ENCODE measurements at places on chromosomes 3 and 15. TPM values are rescaled to one million over a fixed set of nuclear protein-coding genes. Genes with fewer than 3 reads are reported as not detected.

- no peak for DNase-seq
Observed at GRCh38 chr3:58317811-58318210, 11.5 kb downstream of the HTD2 start.

DNA sequence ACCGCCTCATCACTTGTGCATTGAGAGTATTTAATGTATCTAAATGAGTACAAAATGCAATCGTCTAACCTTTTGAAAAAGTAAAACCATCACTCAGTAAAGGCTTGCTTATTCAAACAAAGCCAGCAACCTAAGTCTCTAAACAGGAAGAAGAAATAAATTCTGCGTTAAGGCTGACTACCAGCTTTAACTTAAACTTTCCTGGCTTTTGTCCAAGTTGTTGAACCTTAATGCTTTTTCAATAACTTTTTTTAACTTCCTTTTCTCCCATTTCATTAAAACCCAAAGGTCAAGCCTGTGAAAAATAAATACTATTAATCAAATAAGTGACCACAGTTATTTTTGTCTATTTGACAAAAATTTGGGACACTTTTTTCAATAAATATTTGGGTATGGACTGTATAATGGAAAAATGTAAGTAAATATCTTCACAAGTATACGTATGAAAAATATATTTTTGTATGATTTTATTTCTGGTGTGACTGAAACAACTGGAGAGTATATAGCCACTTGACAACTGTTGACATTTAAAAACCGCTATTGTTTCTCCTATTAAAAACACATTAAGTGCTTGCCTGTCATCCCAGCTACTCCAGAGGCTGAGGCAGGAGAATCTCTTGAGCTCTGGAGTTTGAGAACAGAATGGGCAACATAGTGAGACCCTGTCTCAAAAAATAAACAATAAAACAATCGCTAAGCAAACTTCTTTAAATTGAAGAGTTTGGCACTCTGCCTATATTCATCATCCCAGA lies 2.9 kb downstream of the KLHL24 start:
- no peak for DNase-seq

DNA sequence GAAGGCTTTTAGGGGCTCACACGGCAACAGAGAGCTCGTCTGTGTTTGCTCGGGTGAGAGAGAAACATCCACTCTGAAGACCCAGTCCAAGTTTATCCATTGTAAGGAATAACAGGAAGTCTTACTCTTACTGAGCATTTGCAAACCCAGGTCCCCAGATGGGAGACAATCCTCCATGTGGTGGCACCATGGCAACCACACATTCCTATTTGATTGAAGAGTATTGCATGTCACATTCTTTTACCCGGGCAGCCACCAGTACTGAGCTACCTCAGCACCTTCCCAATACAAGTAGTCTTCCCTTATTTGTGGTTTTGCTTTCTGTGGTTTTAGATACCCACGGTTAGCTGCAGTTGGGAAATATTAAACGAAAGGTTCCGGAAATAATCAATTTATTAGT lies 302.9 kb upstream of the RASGRP1 start:
- no peak for DNase-seq

DNA sequence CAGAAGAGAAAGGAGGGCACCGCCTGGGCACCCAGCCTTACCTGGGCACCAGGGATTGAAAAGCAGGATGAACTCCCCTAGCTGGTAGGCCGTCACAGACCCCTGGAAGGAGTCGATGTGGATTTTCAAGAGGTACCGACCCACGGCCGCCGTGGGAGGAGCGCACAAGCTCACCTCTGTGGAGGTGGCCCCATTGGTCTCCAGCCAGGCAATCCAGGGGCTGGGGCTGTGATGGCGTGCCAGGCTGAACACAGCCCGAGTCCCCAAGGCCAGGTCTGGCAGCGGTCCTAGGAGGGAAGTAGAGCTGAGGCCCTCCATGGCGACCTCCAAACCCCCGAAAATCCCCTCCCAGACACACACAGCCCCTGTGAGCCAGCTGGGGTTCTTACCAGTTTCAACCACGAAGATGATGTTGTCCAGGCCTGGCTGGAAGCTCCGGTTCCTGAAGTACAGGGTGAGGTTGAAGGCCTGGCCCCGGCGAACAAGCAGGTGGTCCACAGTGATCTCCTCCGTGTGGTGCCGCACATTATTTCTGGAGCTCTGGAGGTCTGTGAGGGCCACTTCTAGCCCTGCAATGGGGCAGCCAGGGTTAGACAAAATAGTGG lies 6.6 kb downstream of the TGM5 start:
- DNase-seq, result no peak

- no peak for DNase-seq
Observed at GRCh38 chr15:46892621-46893160, 824.6 kb upstream of the SEMA6D start.

DNA sequence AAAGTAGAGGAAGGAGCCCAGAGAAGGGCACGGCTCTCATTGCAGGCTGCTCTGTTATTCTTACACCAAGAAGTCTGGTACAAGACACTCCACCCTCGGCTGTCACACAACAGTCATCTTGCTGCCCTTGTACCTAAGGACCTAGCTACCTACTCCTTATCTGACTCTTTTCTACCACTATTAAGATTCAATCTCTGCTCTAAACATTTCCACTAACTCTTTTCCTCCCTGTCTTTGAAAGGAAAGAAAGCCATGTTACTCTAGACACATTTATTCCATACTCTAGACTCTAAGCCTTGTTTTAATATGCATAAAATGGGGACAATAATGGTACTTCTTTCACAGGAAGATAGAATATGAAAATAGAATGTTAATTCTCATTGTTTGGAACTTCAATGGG lies 73.3 kb upstream of the C3orf49 start:
- no peak for DNase-seq

DNA sequence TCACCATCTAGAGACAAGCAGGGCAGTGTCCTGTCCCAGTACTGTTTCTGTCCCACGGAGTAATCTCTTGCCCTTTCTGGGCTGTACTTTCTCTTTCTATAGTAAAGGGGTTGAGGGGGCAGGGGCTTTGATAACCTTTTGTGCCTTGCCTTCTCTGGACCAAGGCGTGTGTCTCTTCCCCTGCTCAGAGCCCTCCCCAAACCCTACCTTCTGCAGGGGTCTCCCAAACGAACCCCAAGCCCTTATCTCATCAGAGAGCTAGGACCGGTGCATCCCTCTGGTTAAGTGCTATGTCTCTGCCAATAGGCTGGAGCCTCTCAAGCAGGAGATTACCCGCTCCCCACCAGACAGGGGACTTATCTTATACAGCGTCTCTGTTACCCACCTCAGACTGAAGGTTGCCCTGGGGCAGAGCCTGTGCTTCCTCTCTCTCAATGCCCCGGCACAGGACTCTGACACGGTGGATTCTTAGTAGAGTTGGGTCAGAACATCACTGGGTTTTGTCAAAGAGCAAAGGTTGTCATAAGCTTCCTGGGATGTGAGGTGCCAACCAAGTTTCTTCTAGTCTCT lies 2.9 kb downstream of the PLEKHO2 start:
- DNase-seq, result no peak

DNA sequence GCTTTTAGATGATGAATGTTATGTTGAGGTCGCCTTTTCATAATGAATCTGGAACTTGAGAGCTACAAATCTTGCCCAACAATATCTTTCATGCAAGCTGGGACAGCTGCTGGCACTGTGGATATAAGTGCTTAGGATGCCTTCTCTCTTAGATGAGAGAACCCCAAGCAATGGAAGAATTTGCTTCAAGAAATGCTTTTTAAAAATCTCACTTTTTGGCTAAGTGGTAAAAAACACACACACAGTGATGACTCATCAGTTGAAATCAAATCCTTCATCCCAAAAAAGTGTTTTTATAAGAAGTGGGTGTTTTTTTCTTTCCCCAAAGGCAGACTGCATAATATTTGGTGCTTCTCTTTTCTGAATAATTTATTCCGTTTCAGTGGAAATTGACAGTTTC lies 38.4 kb upstream of the GALNT15 start:
- DNase-seq, result no peak

Gene CHSY1
- 17.5 TPM for total RNA-seq

Gene CCR1
- total RNA-seq, result 3.2 TPM

DNA sequence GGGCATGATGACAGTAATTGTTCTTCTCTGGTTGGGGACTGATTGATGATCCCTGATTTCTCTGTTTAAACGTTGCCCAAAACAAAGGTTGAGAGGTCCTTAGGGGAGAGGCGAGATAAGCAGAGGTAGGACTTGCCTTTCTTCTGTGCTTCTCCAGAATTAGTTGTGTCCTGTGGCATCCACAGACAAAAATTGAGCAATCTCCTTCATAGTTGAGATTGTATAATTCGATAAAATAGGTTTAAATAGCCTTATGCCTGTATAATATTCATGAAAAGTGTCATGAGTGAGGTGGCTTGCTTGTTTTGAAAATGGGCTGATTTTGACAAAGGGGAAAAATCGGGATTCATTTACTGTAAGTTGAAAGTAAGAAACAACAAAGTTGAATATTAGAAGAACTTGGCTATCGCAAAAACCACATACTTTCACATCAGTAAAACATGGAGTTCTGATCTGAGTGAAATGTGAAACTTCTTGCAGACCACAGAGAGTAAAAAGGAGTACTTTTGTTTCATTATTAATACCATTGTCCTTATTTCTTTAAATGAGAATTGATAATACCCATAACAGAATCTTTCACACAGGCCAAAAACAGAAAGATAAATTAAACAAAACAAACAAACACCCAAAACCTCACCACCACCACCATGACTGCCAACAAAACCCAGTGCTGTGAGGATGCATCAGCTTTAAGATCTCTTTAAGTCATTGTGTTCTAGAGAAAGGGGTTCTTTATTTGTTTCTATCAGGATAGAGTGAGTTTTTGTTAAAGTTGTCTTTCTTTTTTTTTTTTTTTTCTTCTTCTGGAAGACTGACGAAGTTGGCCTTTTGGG lies 155.7 kb downstream of the LPP start:
- no peak for DNase-seq

Gene BFSP2
- not detected for total RNA-seq

DNA sequence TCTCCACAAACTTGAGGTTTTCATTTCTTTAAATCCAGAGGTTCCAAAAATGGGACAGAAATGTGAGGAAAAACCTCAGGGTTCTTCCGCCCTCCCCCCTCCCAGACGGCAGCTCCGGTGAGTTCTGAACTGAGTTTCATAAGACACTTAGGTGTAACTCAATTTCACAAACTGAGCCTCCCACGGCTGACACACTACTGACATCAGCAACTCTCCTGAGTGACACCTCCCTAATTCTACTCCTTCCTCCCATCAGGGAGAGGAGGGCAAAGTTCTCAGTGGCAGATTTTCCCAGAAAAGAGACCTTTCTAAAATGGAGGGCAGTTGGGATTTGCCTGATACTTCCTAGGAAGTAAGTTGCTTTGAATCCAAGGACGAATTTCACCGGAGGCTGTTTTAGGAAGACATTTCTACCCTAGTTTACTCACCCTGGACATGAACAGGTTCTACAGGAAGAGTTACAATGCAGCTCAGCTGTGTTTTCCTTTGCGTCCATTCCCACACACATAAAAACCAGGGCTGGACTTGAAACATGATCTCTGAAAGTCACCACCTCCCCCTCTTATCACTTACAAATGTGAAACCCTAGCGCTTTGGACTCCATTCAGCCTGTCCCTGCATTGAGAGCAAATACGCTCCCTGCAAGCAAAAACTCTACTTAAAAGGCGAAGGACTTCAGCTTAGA lies 78.1 kb upstream of the LMOD3 start:
- DNase-seq, result no peak

- DNase-seq, result no peak
Observed at GRCh38 chr3:12759693-12760565, 870 bp upstream of the TMEM40 start.

Gene PPP1R14D
- not detected for total RNA-seq

Gene THSD4
- 116 TPM for total RNA-seq

- no peak for DNase-seq
Observed at GRCh38 chr3:23304424-23304823, 101.3 kb downstream of the UBE2E2 start.

Gene NSUN3
- total RNA-seq, result 6.8 TPM

DNA sequence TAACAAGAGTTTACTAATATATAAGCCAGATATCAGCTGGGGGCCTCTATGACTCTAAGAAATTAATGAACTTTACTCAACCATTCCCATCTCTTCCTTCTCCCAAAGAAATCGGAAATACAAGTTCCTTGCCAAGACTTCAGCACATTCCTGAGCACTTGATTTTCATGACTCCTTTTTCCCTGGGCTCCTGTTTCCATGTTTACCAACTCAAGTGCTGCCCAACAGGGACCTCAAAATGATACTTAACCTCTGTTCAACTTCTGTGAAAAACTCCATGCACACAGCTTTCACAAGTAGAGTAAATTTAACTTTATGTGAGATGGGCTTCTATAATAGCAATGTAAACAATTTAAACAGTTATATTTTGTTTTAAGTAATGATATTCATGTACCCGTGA lies 315.8 kb upstream of the CDIN1 start:
- DNase-seq, result no peak

- DNase-seq, result no peak
Observed at GRCh38 chr15:33742306-33742705, 226.0 kb upstream of the CHRM5 start.

Gene HRG
- total RNA-seq, result not detected
